ENCODE measurements at places on chromosomes 3 and 15.

DNA sequence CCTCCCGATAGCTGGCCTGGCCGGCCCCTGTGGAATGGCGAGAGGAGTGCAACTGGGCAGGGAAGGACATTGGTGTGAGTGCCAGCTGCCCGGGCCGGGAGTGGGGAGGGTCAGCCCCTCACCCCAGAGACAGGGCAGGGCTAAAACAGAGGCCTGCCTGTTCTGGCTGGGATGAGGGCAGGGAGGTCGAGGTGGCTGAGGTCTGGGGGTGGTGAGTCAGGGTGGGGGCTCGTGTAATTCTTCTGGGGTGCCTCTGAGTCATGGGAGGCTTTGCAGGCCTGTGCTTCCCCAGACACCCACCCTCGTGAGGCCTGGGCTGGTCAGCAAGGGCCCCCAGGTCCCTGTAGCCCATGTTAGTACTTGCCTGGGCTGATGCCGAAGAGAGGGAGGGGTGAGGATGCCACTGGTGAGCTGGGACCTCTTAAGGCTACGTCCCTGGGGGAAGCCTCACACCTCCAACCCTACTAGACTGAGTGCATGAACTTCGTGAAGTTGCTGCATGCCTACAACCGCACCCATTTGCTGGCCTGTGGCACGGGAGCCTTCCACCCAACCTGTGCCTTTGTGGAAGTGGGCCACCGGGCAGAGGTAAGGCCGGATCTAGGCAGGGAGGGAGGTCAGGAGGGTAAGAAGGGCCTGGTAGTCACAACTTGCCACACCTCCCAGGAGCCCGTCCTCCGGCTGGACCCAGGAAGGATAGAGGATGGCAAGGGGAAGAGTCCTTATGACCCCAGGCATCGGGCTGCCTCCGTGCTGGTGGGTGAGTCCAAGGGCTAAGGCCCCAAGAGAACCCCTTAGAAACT lies 1.7 kb downstream of the SEMA3B start:
- DNase-seq, result no peak

GRCh38 chr3:106814231-106814630 lies 563.0 kb upstream of the CCDC54 start:
- no peak for DNase-seq

DNA sequence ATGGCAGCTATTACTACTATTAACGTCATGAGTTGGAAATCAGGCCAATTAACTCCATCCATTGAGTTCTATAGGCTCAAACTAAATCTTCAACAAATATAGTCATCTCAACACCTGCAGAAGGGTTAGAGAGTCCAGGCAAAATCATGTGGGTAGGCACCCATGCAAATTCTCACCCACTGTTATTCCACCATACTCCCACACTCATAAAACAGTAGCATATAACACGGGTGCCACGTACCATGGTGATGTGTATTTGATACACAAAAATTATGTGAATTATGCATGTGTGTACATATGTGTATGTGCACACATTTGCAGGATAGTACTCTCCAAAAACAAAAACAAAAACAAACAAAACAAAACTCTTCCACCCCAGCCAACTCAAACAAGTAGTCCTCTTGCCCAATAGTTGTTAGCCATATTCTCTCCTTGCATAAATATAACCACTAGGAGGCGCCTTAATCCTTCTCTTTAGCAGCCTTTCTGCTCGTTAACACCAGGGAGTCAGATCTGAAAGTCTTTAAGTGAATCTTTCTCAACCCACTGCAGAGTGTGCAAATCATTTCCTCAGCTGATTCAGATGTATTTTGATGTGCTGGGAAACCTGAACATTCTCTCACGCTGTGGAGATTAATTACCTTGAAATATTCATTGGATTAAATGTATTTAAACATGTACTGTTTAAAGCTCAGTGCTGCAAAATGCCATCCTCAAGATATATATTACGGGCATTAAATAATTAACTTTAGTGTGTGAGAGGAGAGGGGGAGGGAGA lies 38.0 kb upstream of the COPB2 start:
- no peak for DNase-seq

DNA sequence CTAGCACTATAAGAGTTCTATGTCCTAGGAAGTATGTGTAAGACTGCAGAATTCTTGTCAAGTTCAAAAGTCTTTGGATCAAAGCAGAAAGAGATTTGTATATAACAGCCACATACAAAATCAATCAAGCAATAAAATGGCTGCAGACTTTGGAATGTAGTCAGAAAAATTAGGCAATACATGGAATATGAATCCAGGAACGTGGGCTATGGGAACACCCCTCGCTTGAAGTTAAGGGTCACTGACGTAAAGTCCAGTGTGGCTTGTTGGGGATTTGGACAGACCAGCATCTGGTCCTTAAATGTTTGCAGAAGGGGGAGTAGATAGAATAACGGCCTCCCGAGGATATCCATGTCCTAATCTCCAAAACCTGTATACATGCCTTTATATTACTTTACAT lies 178.6 kb downstream of the ADAMTS9 start:
- no peak for DNase-seq

GRCh38 chr3:113565555-113565954 lies 33.2 kb downstream of the SIDT1 start:
- no peak for DNase-seq

DNA sequence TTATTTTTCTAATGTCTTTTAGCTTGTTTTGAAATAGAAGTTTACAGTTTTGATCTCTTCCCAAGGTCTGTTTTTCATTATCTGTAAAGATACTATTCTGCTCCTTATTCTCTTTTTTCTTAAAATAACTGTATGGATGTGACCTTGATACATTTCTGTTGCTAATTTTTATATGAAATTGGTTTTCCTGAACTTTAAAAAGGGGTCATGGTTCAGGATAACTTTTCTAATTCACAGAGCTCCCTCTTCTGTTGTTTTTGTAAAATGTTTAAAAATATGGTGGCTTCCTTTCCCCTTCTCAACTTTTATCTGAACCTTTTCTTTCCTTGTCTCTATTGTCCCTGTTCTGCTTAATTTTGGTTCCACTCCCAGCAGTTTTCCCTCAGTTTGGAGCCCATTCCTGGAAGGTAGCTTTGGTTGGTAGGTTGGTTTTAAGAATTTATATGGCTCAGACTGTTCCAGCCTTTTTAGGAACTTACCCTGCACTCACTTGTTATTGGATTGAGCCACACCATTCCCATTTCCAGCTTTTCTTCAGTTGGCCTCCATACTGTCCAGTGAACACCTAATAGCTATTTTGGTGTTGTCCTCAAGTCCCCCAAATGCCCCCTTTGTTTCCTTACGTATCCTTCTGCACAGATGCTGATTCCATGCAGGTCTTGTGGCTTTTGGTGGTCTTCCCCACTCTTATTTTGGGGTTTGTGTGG lies 70.3 kb downstream of the SLMAP start:
- DNase-seq, result no peak

- no peak for DNase-seq
Measured at GRCh38 chr3:63872135-63872924, 8.7 kb downstream of the ATXN7 start.

- no peak for DNase-seq
Measured at GRCh38 chr3:39273119-39273518, 6.7 kb downstream of the CX3CR1 start.

DNA sequence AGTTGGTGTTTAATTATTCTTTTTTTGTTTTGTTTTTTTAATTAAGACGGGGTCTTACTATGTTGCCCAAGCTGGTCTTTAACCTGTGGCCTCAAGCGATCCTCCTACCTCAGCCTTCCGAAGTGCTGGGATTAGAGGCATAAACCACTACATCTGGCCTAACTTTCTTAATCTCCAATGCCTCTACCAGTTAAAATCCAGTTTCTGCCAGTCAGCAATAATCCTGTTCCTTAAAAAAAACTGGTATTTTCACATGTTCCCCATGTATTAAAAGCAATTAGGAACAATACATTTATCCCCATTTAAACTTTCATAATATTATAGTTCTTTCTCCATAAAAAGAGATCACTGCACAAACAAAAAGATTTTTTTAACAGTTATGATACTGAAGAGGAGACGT lies 21.2 kb downstream of the DCAF1 start:
- DNase-seq, result no peak

GRCh38 chr3:124402791-124403190 lies 327.5 kb upstream of the UMPS start:
- DNase-seq, result no peak

DNA sequence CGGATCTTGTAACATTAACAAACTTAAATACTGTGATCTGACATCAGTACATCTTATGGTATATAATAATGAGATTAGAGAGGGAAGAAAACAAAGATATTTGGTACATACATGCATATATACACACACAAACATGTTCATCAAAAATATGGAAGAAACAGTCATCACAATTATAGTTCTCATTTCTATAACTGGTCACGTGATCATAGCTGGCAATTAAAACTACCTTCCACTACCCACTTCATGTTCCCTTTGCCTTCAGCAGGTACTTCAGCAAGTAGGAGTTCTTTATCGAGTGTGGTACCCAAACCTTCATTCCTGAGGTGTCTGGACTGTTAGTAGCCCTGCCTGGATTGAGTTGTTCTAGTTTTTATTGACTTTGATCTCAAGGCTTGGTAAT lies 70.9 kb upstream of the ALDH1A3 start:
- DNase-seq, result no peak

GRCh38 chr3:69568951-69569350 lies 170.3 kb upstream of the MITF start:
- no peak for DNase-seq

GRCh38 chr3:173287361-173287760 lies 110.2 kb upstream of the NLGN1 start:
- no peak for DNase-seq

GRCh38 chr3:191261304-191261638 lies 62.2 kb downstream of the OSTN start:
- no peak for DNase-seq

GRCh38 chr3:102006812-102007485 lies 157.6 kb downstream of the NFKBIZ start:
- no peak for DNase-seq

DNA sequence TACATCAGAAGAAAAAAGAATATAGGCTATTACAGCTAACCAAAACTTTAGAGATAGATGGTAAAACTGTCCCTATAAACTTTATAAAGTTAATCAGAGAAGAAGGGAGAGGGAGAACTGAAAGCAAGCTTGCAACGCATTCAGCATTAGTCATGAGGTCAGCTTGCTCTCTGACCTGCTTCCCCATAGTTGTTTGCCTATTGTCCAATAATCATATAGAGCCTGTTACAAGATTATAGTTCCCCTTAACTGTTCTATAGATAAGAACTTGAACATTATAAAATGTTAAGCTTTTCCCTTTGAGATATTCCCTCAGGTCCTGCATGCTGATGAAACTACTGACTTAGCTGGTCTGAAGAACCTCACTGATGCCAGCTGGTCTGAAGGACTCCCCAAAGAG lies 74.5 kb downstream of the CPNE4 start:
- no peak for DNase-seq

DNA sequence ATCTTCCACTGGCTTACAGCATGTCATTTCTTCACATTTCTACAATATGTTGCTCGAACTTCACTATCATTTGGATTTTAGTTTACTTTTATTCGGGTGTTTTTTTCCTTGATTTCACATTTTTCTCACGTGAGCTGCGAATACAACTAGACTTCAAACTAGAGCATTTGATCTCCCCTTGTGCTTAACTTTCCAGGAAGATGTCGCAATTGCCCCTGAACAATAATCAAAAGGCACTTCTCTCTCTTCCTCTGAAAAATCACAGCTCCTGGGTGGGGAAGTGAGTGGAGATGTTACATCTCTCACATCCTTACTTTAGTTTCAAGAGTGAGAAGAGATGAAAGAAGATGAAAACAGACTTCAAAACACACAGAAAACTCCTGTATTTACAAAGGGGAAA lies 587.9 kb downstream of the TBL1XR1 start:
- no peak for DNase-seq

DNA sequence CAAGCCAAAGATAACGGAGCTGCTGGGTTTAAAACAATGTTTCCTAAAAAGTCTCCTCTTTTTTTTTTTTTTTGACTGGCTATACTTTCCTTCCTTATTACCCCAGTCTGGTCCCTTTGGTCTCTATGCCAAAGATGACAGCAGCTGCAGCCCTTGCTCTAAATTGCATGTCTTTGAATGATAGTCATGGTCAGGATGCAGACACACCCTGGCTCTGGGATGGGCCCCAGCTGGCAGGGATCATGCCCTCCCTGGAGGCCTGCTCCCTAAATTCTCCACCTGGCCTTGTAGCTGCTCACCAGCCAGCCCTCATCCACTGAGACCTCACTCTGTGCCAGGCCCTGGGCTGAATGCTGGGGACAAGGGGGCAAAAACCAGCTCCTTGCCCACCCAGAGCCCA lies 95.8 kb downstream of the MESD start:
- no peak for DNase-seq

DNA sequence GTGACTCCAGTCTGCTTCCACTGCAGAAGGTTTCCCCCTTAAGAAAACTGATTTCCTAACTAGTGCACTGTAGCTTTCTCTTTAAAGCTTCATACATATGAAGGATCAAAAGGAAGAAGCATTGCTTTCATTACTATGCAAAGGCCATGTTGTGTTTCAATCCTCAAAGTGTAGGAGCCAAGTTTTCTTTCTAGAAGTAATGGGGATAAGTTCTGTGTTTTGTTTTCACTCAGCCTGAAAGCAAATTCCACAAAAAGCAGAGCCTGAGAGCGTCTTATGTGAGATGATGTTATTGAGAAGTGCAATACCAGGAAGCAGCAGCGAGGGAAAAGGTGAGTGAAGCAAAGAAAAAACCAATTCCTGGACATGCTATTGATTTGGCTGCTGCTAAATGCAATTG lies 99.7 kb downstream of the GMNC start:
- no peak for DNase-seq

GRCh38 chr3:153749070-153749610 lies 372.1 kb upstream of the ARHGEF26 start:
- no peak for DNase-seq

DNA sequence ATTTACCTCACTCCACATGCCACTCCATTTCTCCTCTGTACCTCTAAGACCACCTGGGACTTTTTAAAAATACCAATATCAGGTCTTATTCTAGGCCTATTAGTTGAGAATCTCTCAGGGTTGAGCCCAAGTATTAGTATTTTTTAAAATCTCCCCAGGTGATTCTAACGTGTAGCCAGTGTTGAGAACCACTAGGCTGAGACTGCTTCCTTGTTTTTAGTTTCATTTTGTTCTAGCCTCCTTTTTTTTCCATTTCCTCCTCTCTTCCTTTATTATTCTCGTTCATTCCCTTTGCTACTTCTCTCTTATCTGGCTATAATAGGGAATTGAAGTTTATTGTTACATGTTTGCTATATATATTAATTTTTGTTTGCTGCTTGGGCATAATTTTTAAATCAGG lies 217.8 kb upstream of the CD96 start:
- DNase-seq, result no peak

- no peak for DNase-seq
Measured at GRCh38 chr15:100593431-100593830, 8.6 kb downstream of the LINS1 start.

DNA sequence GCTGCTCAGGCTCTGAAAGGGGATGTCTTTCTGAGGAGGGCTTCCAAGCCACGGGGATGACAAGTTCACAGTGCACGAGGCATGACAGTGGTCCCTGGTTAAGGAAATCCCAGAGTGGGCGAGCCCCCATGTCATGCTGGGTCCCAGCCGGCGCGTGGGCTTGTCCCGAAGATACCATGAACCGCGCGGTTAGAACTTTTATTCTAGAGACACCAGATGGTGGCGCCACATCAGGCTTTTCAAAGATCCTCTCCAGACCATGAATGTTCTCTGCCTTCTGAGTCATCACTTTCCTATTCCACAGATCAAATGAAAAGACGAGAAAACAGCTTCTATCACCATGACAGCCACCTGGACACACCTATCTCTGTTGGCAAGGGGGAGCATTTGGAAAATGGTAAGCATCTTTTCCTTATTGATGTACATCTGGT lies 227.8 kb upstream of the LYSMD4 start:
- no peak for DNase-seq

GRCh38 chr3:15172806-15173205 lies 33.2 kb upstream of the CAPN7 start:
- DNase-seq, result no peak

All from activated effector memory CD4-positive, alpha-beta T cell treated with Interleukin-2 at 50 U/mL for 16 hours (primary cell).